ENCODE measurements at places on chromosomes 5 and 9. TPM values are rescaled to one million over a fixed set of nuclear protein-coding genes. Genes with fewer than 3 reads are reported as not detected.
A peak's percentile ranks its signal among the peaks of the same experiment; 100 is the strongest.

GRCh38 chr9:80235752-80236151 is 664.0 kb downstream of the TLE4 start:
- DNase-seq = no peak

DNA sequence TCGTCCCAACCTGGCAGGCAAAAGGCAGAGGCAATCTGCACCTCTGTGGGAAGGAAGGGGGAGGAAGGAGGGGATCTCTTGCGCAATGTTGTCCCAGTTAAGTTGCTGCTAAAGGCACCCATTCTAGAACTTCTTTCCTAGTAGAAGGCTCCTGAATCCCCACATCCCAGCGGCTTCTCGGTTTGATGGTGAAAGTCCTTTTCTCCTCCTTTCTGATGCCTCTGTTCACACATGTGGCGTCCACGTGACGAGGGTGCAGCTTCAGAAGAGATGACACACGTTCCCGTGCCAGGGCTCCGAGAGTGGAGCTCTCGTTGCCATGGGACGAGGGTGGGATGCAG is 96.9 kb upstream of the FCN2 start:
- DNase-seq = peak; percentile 74

Gene AIF1L
- total RNA-seq = 6.9 TPM

DNA sequence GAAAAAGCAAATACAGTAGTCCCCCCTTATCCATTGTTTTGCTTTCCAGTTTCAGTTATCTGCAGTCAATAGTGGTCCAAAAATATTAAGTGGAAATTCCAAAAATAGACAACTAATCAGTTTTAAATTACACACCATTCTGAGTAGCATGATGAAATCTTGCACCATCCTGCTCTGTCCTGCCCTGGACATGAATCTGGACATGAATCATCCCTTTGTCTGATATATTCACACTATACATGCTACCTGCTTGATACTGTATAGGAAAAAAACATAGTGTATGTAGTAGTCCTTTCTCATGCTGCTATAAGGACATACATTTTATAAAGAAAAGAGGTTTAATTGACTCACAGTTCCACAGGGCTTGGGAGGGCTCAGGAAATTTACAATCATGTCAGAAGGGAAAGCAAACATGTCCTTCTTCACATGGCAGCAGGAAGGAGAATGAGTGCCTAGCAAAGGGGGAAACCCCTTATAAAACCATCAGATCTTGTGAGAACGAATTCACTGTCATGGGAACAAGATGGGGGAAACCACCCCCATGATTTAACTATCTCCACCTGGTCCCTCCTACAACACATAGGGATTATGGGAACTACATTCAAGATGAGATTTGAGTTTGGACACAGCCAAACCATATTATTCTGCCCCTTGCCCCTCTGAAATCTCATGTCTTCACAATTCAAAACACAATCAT is 153.9 kb downstream of the ARRDC3 start:
- no peak for DNase-seq

DNA sequence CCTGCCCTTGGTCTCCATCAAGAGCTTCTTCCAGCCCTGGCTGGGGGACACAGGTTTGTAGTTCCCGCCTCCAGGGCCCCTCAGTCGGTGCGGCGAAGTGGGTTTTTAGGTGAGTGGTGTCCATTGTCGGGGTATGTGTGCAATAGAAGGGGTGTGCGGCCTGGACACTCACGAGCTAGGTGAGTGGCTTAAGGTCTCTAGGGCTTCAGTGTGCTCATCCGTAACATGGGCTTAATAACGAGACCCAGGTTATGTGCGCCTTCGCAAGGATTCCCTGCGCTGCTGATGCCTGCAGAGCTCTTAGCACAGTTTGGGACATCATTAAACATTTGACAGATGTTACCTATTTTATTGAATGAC is 656 bp downstream of the CEP78 start:
- DNase-seq = no peak

GRCh38 chr5:180813420-180813819 is 10.8 kb upstream of the MGAT1 start:
- DNase-seq = no peak

Gene PIP5K1B
- 81.5 TPM for total RNA-seq

- DNase-seq = no peak
Measured at GRCh38 chr5:133496631-133497030, 115.7 kb downstream of the FSTL4 start.

- DNase-seq = no peak
Measured at GRCh38 chr9:12065050-12065449, 628.1 kb upstream of the TYRP1 start.

Gene GADD45G
- total RNA-seq = 133 TPM

GRCh38 chr5:56080375-56081052 is 85.8 kb upstream of the IL6ST start:
- DNase-seq = no peak

- no peak for DNase-seq
Measured at GRCh38 chr9:130687615-130688014, 6.0 kb upstream of the EXOSC2 start.

DNA sequence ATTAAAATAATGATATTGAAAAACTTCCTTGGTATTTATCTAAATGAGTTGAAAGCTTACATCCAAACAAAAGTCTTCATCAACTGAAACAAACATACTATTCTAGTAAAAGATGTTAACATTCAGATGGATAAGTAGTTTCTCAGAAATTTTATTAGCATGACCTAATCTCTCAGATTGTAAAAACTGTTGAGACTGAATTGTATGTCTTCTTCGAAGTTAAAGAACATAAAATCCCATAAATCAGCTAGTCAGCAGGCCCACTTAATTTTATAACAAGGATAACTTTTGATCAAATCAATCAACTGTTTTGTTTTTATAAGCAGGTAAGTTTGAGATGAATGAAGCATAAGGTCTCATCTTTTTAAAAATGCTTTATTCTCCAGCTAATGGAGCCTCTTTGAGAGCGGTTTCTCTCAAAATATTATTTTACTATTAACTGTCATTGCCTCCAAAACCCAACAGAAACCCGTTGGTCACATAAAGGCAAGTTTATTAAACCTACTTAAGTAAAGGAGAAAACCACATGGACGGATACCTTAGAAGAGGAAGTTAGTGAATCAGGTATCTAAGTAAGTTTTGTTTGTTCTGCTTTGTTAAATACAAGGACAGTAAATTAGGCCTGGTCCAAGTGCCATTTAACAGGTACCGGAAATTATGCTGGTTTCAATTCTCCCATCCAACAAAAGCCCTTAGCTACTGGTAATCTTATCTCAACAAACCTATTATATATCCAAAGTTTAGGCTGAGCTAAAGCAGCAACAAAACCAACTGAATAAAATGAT is 457.0 kb downstream of the PDE4D start:
- DNase-seq = no peak

DNA sequence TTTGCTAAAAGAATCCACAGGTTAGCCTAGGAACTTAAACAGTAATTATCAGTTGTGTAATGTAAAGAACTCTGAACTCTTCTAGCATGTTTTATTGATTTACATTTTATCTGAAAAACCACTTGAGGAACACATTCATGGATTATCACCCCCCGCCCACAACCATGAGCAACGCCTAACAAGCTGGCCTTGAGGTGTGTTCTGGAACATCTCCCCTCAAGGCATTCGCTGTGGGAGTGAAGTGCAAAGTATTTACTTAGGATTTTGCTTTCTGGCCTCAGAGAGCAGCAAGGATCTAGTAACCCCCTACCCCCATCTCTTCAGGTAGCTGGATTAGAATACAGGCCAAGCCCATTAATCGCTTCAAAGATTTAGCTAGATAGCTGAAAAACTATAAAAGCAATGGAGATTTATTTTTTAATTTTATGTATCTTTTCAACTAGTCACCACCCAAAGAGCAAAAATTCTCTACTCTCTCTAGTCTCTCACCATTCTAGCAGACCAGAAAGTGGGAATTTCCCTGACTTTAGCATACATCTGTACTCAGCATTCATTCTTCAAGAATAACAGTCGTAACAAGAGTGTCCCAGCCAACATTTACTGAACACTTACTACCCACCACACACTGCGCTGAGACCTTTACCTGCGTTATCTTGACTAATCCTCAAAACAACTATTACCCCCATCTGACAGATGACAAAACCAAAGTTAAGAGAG is 37.2 kb downstream of the DDX31 start:
- no peak for DNase-seq

GRCh38 chr9:23412458-23412857 is 413.6 kb downstream of the ELAVL2 start:
- no peak for DNase-seq
